ENCODE measurements at places on chromosomes 7 and 10.
A peak's percentile ranks its signal among the peaks of the same experiment; 100 is the strongest.

GRCh38 chr10:125779403-125780327 is 4.0 kb upstream of the MMP21 start:
- no peaks in the 10 kb centered on the region for H3K36me3 ChIP-seq
- no peak for DNase-seq
- no peak overlapping the region for H3K4me3 ChIP-seq

DNA sequence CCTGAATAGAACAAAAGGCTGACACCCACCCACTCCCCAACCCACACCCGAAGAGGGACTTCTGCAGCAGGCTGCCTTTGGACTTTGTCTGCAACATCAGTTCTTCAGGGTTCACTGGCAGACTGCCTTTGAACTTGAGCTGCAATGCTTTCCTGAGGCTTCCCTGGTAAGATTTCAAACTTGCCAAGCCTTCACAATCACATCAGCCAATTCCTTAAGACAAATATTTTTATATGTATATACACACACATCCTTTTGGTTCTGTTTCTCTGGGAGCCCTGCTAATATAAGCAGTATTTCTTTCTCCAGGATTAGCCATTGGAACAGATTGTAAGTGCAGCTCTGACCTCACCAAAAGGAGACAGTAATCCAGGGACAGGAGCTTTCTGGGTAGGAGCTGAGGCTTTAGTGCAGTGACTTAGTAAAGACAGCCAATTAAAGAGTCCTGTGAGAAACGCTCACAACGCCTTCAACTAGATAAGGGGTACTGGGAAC is 55.6 kb upstream of the KMT2E start:
- H3K36me3 ChIP-seq: no peaks in the 10 kb centered on the region
- no peaks in the 10 kb centered on the region for H3K27me3 ChIP-seq
- peaks cover 39% of the 10 kb centered on the region for H3K4me1 ChIP-seq
- no peak for DNase-seq

GRCh38 chr10:78319371-78319770 is 285.7 kb downstream of the RPS24 start:
- H3K4me1 ChIP-seq: peaks cover 7% of the 10 kb centered on the region
- H3K27me3 ChIP-seq: peaks cover 10% of the 10 kb centered on the region
- no peak for DNase-seq
- no peak overlapping the region for H3K27ac ChIP-seq

GRCh38 chr10:114604357-114605130 is 53.5 kb downstream of the ABLIM1 start:
- H3K27ac ChIP-seq: no peak overlapping the region
- no peaks in the 10 kb centered on the region for H3K27me3 ChIP-seq
- peaks cover 24% of the 10 kb centered on the region for H3K4me1 ChIP-seq
- no peak for DNase-seq

DNA sequence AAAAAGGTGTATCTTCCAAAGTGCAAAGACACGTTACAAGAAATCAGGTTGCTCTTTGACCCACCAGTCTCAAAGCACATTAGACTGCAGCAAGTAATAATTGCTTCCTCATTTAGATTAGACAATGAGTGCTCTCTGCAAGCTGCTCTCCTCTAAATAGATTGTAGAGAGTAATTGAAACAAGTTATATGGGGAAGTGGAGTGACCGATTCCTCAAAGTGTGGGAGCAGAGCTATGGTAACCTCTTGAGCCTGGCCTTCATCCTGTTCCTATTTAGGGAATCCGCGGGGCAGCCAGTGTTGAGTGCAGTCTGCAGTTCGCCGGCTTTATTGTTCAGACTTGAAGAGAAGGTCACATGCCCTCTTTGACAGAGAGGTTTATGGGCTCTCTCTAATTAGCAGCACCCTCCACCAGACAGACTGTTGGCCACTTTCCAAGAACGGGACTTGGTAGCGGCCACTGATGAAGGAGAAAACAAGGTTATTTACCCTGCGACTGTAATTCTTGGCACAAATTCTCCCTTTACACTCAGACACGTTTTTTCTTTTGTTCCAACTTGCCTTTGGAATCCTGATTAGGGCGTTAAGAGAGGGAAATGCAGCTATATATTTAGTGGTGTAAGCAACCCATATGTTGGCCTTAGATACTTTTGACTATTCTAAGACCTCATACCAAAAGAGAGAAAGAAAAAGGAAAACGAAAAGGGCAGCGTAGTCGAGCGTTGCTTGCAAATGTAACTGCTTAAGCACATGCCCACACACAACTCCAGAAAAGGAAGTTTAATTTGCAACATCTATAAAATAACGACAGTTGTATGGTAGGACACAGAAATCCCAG is 107.5 kb downstream of the REEP3 start:
- H3K4me3 ChIP-seq: peak overlapping the region; percentile 91
- H3K27ac ChIP-seq: peak overlapping the region; percentile 89
- no peaks in the 10 kb centered on the region for H3K27me3 ChIP-seq
- H3K36me3 ChIP-seq: peaks cover 2% of the 10 kb centered on the region

GRCh38 chr10:63819753-63820329 is 298.6 kb downstream of the REEP3 start:
- H3K27ac ChIP-seq: no peak overlapping the region
- H3K4me3 ChIP-seq: no peak overlapping the region
- H3K27me3 ChIP-seq: peaks cover 2% of the 10 kb centered on the region
- DNase-seq: no peak
- H3K36me3 ChIP-seq: peaks cover 8% of the 10 kb centered on the region
- peaks cover 7% of the 10 kb centered on the region for H3K4me1 ChIP-seq

DNA sequence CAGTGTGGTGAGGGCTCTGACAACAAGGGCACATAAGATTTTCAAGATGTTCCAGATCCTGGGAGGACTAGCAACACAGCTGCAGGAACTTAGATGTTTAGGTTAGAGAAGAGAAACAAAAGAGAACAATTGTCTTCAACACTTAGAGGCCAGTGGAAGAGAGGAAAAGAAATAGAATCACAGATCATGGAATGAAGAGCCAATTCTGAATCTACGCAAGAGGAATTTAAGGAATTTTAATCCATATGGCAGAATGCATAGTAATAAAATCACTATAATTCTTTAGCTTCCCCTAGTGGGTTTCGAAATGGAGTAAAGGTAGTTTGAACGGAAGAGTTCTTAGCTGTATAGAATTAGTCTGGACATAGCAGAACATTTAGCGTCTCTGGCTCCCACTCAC is 114.6 kb upstream of the LRRTM3 start:
- peaks cover 12% of the 10 kb centered on the region for H3K4me1 ChIP-seq
- no peak for DNase-seq
- H3K27me3 ChIP-seq: no peaks in the 10 kb centered on the region

DNA sequence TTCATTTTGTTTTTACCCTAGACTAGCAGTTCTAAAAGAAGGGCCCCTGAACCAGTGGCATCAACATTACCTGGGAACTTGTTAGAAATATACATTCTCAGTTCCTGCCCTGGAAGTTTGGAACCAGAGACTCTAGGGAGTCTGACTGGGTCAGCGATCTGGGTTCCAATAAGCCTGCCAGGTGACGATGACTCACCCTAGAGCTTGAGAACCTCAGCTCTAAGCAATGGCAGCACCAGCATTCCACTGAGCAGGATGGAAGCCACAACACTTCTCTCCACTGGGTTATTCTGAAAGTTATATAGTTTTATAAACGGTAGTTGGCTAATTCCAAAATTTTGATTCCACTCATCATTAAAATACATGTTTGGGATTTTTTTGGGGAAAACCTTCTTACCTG is 97.0 kb upstream of the AMPH start:
- H3K36me3 ChIP-seq: peaks cover 19% of the 10 kb centered on the region
- H3K4me1 ChIP-seq: peaks cover 7% of the 10 kb centered on the region
- H3K4me3 ChIP-seq: no peak overlapping the region
- no peak overlapping the region for H3K27ac ChIP-seq

GRCh38 chr10:124158592-124158991 is 65.2 kb upstream of the CHST15 start:
- DNase-seq: no peak
- H3K27me3 ChIP-seq: peaks cover 2% of the 10 kb centered on the region
- no peak overlapping the region for H3K27ac ChIP-seq
- H3K36me3 ChIP-seq: peaks cover 3% of the 10 kb centered on the region
- peaks cover 55% of the 10 kb centered on the region for H3K4me1 ChIP-seq

DNA sequence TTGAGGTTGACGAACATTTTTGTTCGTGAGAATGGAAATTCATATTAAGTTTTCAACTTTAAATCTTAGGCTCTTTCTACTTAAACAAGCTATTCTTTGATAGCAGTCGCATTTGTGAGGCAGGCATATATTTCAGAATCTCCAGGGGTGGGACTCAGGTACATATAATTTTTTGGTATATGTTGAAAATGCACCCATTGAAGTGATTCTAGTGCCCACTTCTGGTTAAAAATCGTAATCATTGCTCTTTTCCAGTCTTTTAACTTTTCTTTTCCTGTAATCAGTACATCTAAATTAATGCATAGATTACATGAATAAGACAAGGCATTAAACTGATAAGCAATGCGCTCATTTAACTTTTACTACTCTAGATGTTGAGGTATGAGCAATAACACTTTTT is 67.8 kb downstream of the ZNRF2 start:
- no peak overlapping the region for H3K27ac ChIP-seq
- H3K4me3 ChIP-seq: no peak overlapping the region
- DNase-seq: no peak
- peaks cover 19% of the 10 kb centered on the region for H3K4me1 ChIP-seq
- H3K27me3 ChIP-seq: no peaks in the 10 kb centered on the region
- H3K36me3 ChIP-seq: no peaks in the 10 kb centered on the region

DNA sequence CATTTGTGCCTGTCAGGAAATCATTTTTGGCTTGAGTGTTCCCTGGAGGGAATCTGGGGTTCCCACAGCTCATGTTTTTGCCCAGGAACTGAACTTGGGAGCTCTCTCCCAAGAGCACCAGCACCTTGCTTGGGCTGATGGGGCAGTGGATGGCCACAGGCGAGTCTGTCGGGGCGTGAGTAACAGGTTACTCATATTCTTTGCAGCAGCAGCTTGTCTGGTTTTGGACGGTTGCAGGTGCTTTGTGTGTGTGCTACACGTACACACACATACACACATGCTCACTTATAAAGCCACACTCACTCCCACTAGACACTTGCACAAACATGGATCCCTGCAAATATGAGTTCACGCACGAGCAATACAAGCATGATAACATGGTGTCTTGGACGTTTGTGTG is 2.9 kb upstream of the PALD1 start:
- H3K27me3 ChIP-seq: peaks cover 5% of the 10 kb centered on the region
- DNase-seq: no peak
- H3K36me3 ChIP-seq: no peaks in the 10 kb centered on the region
- peaks cover 10% of the 10 kb centered on the region for H3K4me1 ChIP-seq

- H3K36me3 ChIP-seq: no peaks in the 10 kb centered on the region
- H3K4me3 ChIP-seq: no peak overlapping the region
- peaks cover 21% of the 10 kb centered on the region for H3K4me1 ChIP-seq
- H3K27me3 ChIP-seq: peaks cover 1% of the 10 kb centered on the region
Measured at GRCh38 chr7:91554883-91555282, 290.6 kb downstream of the FZD1 start.

- no peak overlapping the region for H3K4me3 ChIP-seq
- peaks cover 18% of the 10 kb centered on the region for H3K27me3 ChIP-seq
- no peak for DNase-seq
- H3K36me3 ChIP-seq: no peaks in the 10 kb centered on the region
- H3K27ac ChIP-seq: no peak overlapping the region
Measured at GRCh38 chr7:45585628-45586027, 11.5 kb downstream of the ADCY1 start.

- H3K4me1 ChIP-seq: peaks cover 29% of the 10 kb centered on the region
- H3K27ac ChIP-seq: no peak overlapping the region
- H3K36me3 ChIP-seq: peaks cover 10% of the 10 kb centered on the region
- no peaks in the 10 kb centered on the region for H3K27me3 ChIP-seq
Measured at GRCh38 chr10:80485946-80486764, 32.0 kb downstream of the TSPAN14 start.

DNA sequence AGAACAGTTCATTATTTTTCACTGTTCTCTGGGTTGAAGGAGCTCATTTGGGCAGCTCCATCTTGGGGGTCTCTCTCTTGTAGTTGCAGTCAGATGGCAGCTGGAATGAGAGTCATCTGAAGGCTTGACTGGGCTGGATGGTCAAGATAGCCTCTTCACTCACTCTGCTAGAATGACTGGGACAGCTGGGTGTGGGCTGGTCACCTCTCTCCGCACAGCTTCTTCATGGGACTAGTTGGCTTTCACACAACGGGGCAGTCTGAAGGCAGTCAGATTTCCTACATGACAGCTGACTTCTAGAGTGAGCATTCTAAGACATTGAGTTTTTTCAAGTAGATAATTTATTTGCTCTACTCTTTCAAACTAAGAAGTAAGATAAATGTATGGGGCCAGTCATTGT is 13.1 kb downstream of the PLEKHA1 start:
- DNase-seq: no peak
- H3K27me3 ChIP-seq: no peaks in the 10 kb centered on the region
- H3K36me3 ChIP-seq: peaks cover 5% of the 10 kb centered on the region
- H3K4me1 ChIP-seq: peaks cover 24% of the 10 kb centered on the region
- no peak overlapping the region for H3K4me3 ChIP-seq

GRCh38 chr7:107267138-107267537 is 98.3 kb downstream of the HBP1 start:
- peaks cover 9% of the 10 kb centered on the region for H3K4me1 ChIP-seq
- peaks cover 5% of the 10 kb centered on the region for H3K36me3 ChIP-seq
- no peak overlapping the region for H3K4me3 ChIP-seq
- H3K27me3 ChIP-seq: no peaks in the 10 kb centered on the region
- DNase-seq: no peak

GRCh38 chr10:69168493-69168892 is 11.5 kb upstream of the SUPV3L1 start:
- DNase-seq: no peak
- H3K36me3 ChIP-seq: peaks cover 20% of the 10 kb centered on the region
- no peak overlapping the region for H3K27ac ChIP-seq

DNA sequence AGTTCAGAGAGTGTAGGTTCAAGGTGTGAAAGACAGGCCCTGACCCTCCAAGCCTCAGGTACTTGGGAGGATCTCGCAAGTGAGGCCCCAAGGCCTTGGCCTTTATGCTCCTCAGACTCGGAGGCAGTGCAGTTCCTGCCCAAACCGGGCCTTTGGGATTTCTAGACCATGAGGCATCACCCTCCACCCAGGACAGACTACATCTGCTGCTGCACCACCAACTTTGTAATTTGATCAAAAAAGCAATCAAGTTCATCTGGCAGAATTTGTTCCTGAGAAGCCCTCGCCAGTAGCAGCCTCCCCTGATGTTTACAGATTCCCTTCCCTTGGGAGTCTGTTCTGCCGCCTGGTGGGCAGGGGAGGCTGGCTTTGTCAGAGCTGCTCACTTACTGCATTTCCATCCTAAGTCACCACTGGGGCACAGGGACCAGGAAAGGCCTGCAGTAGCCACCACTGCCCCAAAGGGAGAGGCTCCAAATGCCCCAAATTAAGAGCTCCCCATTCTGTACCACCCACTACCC is 2.1 kb downstream of the CAMK2G start:
- H3K4me3 ChIP-seq: peak overlapping the region; percentile 48
- H3K27ac ChIP-seq: no peak overlapping the region
- H3K36me3 ChIP-seq: peaks cover 12% of the 10 kb centered on the region
- H3K27me3 ChIP-seq: no peaks in the 10 kb centered on the region

GRCh38 chr10:75140246-75140645 is 28.8 kb downstream of the SAMD8 start:
- H3K4me3 ChIP-seq: no peak overlapping the region
- H3K27ac ChIP-seq: no peak overlapping the region
- DNase-seq: no peak
- no peaks in the 10 kb centered on the region for H3K27me3 ChIP-seq
- H3K4me1 ChIP-seq: peaks cover 47% of the 10 kb centered on the region
- peaks cover 2% of the 10 kb centered on the region for H3K36me3 ChIP-seq

- H3K27ac ChIP-seq: no peak overlapping the region
- H3K27me3 ChIP-seq: no peaks in the 10 kb centered on the region
- H3K4me3 ChIP-seq: no peak overlapping the region
- H3K4me1 ChIP-seq: peaks cover 39% of the 10 kb centered on the region
- DNase-seq: no peak
Measured at GRCh38 chr7:149564340-149565095, 66.9 kb upstream of the ZNF746 start.

- H3K36me3 ChIP-seq: no peaks in the 10 kb centered on the region
- DNase-seq: no peak
- H3K4me1 ChIP-seq: peaks cover 4% of the 10 kb centered on the region
- H3K4me3 ChIP-seq: no peak overlapping the region
- H3K27me3 ChIP-seq: peaks cover 12% of the 10 kb centered on the region
Measured at GRCh38 chr10:52805414-52806285, 33.1 kb upstream of the MBL2 start.
